GM18507 (cell line): ENCODE measurements at places on chromosomes 11 and 22.

- no peak for DNase-seq
Measured at GRCh38 chr11:117002639-117003299, 95.5 kb downstream of the SIK3 start.

DNA sequence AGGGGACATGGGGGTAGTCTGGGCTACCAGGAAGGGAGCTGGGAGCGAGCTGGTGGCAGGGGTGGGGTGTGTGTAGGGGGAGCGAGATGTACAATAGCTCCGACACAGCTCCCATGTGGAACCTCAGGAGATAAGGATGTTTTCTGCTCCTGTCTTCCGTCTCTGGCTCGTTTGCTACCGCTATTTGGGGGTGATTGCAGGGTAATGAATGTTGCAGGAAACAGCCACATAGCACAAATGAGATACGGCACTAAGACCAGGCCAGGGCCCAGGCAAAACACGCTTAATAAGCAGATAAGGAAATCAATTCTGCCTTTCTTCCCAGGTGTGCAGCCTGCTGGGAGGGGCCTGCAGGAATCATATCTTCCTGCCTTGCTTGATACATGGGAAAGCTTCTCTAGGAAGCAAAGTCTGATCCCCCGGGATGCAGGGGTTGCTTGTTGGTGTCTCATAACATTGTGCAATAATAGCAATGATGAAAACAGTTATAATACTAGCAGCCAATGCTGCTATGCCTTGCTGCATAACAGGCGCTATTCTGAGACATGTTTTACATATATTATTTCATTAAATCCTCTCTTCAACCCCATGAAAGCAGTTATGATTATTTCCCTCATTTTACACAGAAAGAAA, 158.7 kb downstream of the ST3GAL4 start:
- DNase-seq: no peak

- no peak for DNase-seq
Measured at GRCh38 chr11:129698212-129698611, 117.4 kb upstream of the TMEM45B start.

DNA sequence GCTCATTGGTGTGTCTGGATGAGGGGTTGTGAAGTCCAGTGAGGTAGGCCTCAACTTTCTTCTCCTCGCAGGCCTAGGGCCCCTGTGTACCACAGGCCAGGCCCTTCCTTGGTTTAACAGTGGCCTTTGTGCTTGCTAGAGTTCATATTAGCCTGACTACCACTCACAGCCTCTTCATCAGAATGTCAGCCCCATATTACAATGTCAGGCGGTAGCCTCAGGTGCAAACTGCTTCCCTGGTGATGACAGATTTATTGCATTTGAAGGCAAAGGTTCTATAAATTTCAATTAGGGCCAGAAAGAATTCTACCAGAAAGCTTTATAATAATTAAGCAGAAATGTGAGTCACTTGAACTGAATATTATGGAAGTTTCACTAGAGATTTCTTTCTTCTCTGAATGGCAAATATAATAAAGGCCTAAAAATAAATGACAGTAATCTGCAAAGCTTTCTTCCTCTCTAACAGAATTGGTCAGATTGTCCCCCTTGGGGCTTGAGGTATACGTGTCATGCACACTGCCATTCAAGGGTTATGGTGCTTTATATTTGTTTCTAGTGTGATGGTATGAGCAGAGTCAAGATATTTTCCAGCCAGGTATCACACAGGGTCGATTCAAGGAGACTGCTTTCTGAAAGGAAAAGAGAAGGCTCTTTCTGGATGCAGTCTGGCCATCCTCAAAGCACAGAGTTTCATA, 210.3 kb downstream of the CWF19L2 start:
- DNase-seq: no peak

GRCh38 chr11:12420040-12420439, 42.7 kb downstream of the PARVA start:
- no peak for DNase-seq

- no peak for DNase-seq
Measured at GRCh38 chr22:48889209-48889830, 938.4 kb downstream of the BRD1 start.
